Activated CD4-positive, alpha-beta T cell treated with anti-CD3 and anti-CD28 coated beads for 36 hours (primary cell): ENCODE measurements at places on chromosomes 1 and 21. TPM values are rescaled to one million over a fixed set of nuclear protein-coding genes. Genes with fewer than 3 reads are reported as not detected.

- H3K27me3 ChIP-seq = no peaks in the 10 kb centered on the region
- H3K4me1 ChIP-seq = no peaks in the 10 kb centered on the region
- no peak overlapping the region for H3K27ac ChIP-seq
- no peak overlapping the region for H3K4me3 ChIP-seq
- peaks cover 30% of the 10 kb centered on the region for H3K36me3 ChIP-seq
These were observed 20.8 kb downstream of the ACADM start for GRCh38 chr1:75745276-75745675.

DNA sequence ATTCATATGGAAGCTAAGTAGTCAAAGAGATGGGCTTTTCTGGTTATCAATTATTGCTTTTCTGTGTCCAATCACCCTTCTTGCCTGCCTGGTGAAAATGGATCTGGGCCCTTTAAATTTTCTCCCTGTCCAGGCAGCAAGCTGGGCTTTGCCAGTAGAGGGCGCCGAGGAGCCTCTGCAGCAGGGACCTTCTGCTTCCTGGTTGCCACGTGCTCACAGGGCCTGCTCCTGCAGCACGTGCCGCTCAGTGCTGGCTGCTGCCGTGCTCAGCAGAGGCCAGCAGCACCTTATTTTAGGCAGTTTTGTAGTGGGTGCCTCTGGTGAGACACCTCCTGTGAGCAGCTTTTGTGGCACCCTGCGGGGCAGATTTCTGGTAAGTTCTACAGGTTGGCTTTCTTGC is 4.0 kb downstream of the ACTL8 start:
- no peak overlapping the region for H3K4me3 ChIP-seq
- H3K4me1 ChIP-seq = no peaks in the 10 kb centered on the region
- peaks cover 16% of the 10 kb centered on the region for H3K36me3 ChIP-seq
- peak; percentile 37 for DNase-seq
- no peaks in the 10 kb centered on the region for H3K27me3 ChIP-seq

- H3K27ac ChIP-seq = no peak overlapping the region
- peaks cover 3% of the 10 kb centered on the region for H3K27me3 ChIP-seq
- H3K4me1 ChIP-seq = no peaks in the 10 kb centered on the region
- H3K4me3 ChIP-seq = no peak overlapping the region
- DNase-seq = no peak
These were observed 77.9 kb downstream of the TENT5C start for GRCh38 chr1:117683571-117684285.

- no peak for DNase-seq
- H3K27ac ChIP-seq = no peak overlapping the region
- H3K36me3 ChIP-seq = no peaks in the 10 kb centered on the region
These were observed 1.3 kb downstream of the ARHGAP29 start for GRCh38 chr1:94236013-94236491.

DNA sequence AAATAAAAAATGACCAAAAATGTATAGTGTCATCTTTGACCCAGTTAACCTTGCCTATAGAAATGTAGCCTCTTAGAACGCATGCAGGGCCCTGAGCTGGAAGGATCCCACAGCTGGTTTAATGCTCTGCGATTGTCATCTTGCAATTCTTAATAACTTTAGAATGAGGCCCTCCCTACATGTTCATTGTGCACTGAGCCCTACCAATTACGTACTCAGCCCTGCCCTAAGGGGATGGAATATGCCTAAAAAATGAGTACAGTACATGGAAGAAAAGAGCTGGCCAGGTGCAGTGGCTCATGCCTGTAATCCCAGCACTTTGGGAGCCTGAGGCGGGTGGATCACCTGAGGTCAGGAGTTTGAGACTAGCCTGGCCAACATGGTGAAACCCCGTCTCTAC is 57.8 kb upstream of the BCAR3 start:
- DNase-seq = no peak
- no peak overlapping the region for H3K4me3 ChIP-seq
- no peak overlapping the region for H3K27ac ChIP-seq
- no peaks in the 10 kb centered on the region for H3K27me3 ChIP-seq
- no peaks in the 10 kb centered on the region for H3K36me3 ChIP-seq

GRCh38 chr1:57254022-57254421 is 169.8 kb downstream of the DAB1 start:
- DNase-seq = no peak
- no peaks in the 10 kb centered on the region for H3K36me3 ChIP-seq
- H3K27me3 ChIP-seq = no peaks in the 10 kb centered on the region
- no peaks in the 10 kb centered on the region for H3K4me1 ChIP-seq
- H3K27ac ChIP-seq = no peak overlapping the region
- H3K4me3 ChIP-seq = no peak overlapping the region

Gene CR2
- total RNA-seq = 0.39 TPM

Gene UBL4B
- total RNA-seq = not detected
